NCI-H1092 (cell line): ENCODE measurements at places on chromosomes 13 and 19.
A peak's percentile ranks its signal among the peaks of the same experiment; 100 is the strongest.

DNA sequence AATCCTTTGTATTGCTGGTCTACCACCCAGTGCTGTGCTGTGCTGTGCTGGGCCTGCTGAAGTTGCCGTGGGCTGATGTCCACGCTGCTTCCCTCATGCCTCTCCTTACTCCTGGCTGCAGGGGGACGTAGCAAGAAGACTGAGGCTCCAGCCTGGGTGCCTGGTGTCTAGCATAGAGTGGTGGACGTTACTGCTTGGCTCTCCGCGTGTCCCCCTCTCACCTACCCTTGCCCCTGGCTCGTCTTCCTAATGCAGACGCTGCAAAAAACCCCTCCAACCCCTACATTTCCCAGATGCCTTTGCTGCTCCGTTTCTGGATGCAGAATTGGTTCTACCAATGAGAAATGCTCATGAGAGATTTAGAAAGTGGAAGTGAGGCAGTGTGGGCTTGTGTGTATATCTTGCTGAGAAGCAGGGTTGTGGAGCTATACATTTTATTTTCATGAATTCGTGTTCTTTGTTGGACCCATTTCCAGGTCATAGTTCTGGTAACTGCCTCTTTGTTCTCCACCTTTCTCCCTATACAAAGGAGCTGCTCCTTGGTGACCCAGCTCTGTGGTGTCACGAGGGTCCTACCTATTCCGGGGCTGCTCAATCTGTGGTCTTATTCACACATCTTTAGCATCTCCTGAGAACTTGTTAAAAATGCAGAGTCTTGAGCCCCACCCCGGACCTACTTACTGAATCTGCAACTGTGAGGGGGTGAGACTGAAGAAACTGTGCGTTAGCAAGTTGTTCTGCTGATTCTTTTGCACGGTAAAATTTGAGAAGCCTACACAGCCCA lies 7.9 kb upstream of the DENND1C start:
- DNase-seq, result no peak

DNA sequence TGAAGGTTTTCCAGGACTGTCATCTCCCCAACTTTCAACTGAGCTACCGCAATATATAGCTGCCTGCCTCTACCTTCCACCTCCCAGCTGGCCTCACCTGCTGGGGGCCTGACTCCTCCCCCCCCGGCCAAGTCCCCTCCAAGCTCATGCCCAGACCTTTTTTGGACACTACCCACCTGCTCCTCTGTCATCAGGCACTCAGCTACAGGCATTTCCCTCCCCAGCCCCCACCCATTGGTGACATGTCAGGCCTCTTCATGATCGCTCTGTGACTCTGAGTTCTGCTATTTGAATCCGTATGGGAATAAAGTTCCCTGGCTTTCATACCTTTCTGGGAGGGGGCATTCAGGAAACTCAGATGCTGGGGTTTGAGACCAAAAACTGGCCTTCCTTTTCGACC lies 1.8 kb downstream of the PRKACA start:
- no peak for DNase-seq

GRCh38 chr13:27751953-27752532 lies 40.2 kb upstream of the GSX1 start:
- no peak for DNase-seq

DNA sequence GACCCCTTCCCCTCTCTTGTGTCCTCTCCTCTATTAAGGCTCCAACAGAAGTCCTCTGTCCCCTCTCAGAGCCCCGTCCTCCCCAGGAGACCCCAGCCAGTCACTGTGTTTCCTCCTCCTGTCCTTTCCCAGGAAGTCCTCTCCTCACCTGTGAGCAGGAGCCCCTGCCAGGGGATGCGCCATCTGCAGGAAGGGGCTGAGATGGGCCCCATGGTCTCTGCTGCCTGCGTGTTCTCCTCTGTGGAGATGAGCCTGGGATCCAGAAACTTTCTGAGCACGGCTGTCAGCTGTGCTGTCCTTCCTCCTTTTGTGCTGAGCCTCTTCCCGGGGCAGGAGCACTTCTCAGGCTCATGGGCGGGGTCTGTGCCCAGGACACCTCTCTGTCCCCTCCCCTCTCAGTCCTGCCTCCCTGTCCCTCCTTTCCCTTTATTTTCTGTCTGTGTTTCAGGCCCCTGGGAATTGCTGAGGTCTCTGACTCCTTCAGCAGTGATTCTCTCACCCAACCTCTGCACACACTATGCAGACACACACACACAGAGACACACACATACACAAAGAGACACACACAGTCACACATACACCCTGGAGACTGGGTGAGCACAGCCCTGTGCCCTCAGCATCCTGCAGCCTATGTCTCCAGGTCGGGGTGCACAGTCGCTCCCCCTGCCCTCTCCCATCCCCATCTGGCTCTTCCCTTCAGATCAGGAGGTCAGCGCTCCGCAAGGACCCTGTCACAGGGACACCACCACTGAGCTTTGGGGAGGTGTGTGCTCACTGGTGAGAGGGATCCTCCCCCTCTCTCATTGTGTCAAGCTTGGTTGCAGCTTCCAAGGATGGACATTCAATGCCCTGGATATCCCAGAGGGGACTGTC lies at the start of gene CEACAM8:
Gene CEACAM8 (minus strand): TSS at position 308 of the 873 bp plus-strand sequence. CDS start 96 bp downstream, at position 212.
- no peak for DNase-seq

DNA sequence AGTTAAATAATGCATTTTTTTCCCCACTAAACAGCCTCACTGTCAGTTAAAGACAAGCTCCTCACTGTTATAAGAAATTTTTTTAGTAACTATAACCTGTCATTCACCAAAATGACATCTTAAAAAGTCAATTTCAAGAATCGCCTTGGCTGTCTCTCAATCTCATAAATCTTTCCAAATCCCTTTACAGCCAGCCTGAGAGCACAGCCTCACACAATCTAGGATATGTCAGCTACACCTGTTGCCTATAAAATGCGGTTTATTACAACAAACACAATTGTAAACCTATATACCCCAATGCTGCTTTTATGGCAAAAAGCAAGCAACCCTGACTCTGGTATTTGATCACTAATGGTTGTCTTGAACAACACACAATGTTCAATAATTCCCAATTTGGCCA lies 29.5 kb upstream of the FNDC3A start:
- DNase-seq, result no peak

DNA sequence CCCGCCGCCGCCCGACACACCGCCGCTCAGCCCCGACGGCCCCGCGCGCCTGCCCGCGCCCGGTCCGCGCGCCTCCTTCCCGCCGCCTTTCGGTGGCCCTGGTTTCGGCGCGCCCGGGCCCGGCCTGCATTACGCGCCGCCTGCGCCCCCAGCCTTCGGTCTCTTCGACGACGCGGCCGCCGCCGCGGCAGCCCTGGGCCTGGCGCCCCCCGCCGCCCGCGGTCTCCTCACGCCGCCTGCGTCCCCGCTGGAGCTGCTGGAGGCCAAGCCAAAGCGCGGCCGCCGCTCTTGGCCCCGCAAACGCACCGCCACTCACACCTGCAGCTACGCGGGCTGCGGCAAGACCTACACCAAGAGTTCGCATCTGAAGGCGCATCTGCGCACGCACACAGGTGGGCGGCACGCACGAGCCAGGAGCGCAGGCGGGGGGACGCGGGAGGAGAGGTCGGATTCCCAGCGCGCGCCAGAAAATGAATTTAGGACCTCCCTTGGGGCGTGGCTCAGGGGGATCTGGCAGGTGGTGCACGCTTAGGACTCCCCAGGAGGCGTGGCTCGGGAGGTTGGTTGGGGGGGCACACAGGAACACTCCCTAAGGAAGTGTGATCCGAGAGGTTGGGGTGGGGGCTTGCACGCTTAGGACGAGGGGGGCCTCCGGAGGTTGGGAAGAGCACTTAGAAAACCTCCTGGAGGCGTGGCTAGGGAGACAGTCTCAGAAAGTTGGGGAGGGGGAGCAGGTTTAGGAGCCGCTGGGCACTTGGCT lies 1.2 kb downstream of the KLF2 start:
- peak; percentile 49 for DNase-seq

GRCh38 chr19:35392742-35393715 lies 22.2 kb downstream of the GPR42 start:
- no peak for DNase-seq

GRCh38 chr19:41934849-41935374 lies 6.7 kb upstream of the ERFL start:
- peak; percentile 29 for DNase-seq

DNA sequence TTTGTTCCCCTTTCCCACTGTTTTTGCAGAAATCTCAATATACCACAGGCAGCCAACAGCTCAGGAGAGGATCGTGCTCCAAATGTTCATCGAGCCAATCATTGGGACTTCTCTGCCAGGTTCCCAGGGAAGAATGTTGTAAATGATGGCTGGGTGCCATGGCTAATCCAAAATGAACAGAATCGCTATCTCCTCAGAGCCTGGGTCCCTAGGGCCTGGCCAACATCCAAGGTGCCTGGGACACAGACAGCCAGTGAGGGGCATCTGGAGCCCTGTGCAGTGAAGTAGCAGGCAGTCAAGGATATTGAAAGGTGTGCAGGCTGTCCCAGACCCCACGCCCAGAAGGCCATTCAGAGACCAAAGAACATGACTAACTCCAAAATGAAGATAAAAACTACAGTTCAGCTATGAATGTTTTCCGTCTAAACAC lies 37.8 kb downstream of the BRD4 start:
- no peak for DNase-seq

DNA sequence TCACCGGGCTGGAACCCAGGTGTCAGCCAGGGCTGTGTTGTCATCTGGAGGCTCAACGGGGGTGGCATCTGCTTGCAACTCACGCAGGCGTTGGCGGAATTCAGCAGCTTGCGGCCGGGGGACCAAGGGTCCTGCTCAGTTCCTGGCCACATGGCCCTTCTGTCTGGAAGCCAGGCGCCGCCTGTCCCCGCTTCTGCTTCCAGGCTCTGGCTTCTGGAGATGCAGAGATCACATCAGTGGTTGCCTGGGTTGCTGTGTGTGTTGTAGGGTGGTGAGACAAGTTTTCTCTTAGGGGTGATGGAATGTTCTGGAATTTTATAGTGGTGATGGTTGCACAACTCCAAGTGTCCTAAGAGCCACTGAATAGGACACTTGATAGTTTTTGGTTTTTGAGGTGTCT lies 5.0 kb downstream of the ADAT3 start:
- DNase-seq, result no peak

GRCh38 chr13:105207572-105208293 lies 1327.7 kb downstream of the EFNB2 start:
- no peak for DNase-seq

DNA sequence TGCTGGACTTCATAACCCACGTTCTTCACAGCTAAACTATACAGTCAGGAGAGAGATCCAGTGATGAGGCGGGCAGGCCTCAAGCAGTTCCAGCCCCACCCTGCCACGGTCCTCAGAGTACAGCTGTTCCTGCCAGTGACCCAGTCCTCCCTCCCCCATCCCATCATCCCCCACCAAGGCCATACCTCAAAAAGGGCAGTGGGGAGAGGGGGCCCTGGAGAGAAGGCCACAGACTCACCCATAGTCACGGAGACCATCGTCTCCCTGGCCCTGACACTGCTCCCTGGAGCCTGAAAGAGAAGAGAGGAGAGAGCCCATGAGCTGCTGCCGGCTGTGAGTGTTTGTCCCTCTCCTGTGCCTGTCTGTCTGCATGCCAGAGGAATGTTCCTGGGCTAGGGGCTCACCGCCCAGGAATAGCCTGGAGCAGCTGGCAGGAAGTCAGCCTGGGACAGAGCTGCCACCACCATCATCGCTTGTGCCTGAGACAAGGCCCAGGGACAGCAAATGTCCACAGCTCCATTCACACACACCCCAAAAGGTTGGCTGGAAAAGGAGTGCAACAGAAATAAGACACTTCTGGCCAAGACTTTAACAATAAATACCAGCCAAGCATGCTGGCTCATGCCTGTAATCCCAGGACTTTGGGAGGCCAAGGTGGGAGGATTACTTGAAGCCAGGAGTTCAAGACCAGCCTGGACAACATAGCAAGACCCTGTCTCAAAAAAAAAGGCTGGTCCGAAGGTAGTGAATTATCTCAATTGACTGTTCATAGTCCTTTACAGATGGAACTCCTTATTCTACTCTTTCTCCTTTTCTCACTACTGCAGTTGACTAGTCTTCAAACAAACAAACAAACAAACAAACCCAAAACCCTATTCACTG lies 6.4 kb downstream of the C19orf47 start:
- DNase-seq, result no peak

DNA sequence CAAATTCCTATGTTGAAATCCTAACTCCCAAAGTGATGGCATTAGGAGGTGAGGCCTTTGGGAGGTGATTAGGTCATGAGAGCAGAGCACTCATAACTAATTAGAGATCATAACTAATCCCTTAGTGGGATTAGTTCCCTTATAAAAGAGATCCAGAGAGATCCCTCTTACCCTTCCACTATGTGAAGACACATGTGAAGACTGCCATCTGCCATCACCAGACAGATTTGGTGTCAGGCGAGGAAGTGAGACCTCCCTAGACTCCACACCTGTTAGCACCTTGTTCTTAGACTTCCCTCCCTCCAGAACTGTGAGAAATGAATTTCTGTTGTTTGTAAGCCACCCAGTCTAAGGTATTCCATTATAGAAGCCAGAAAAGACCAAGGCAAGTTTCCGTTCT lies 112.2 kb downstream of the NDFIP2 start:
- DNase-seq, result no peak

- DNase-seq, result no peak
These were observed 121.2 kb downstream of the SHISA2 start for GRCh38 chr13:25930653-25931052.

GRCh38 chr19:615619-616018 lies 17.7 kb downstream of the POLRMT start:
- no peak for DNase-seq

DNA sequence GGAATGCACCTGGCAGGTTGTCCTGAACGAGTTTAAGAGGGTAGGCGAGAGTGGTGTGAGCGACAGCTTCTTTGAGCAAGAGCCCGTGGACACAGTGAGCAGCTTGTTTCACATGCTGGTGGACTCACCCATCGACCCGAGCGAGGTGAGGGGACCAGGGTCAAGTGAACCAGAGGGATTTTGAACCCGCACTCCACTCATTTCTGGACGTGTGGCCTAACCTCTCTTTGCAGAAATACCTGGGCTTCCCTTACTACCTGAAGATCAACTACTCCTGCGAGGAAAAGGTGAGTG lies 1.7 kb downstream of the CATSPERG start:
- DNase-seq, result no peak

- DNase-seq, result no peak
These were observed 10.4 kb upstream of the KLK14 start for GRCh38 chr19:51093101-51093500.

- DNase-seq, result no peak
These were observed 104.9 kb downstream of the CACNA1A start for GRCh38 chr19:13401388-13401787.

DNA sequence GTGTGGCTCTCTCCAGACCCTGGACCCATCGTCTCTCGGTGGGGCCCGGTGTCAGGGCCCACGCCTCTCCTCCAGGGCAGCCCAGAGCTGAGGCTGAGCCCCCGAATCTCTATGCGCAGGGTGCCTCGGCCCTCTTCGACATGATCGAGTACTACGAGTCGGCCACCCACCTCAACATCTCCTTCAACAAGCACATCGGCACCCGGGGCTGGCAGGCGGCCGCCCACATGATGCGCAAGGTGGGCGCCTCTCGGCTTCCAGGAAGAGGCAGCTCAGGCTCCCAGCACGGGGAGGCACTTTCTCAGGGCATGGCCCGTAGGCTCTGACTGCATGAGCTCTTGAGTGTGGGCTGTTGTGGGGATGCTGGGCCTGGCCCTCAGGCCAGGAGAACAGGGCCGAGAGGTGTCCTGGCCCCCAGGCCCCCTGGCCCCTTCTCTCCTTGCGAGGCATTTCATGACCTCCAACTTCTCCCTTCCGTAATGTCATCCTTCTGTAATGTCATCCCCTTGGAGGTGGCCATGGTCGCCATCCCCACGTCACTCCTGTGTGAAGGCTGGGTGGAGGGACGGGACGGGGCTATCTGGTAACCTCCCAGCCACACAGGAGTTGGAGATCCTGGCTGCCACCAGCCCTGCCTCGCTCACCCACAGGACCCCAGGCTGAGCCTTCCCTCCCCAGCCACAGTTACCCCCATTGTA lies 19.4 kb downstream of the NKPD1 start:
- DNase-seq, result no peak

GRCh38 chr13:22812793-22813192 lies 368.0 kb upstream of the SGCG start:
- no peak for DNase-seq
